ENCODE measurements at places on chromosomes 3 and 15. TPM values are rescaled to one million over a fixed set of nuclear protein-coding genes. Genes with fewer than 3 reads are reported as not detected.

Gene RASGRF1
- total RNA-seq: 0.25 TPM

Gene THPO
- total RNA-seq: not detected

Gene EBLN2
- total RNA-seq: 1.5 TPM

Gene ADAMTS9
- 45.8 TPM for total RNA-seq

Gene ZPLD1
- not detected for total RNA-seq

Gene BTLA
- not detected for total RNA-seq

Gene OGG1
- 8.0 TPM for total RNA-seq

DNA sequence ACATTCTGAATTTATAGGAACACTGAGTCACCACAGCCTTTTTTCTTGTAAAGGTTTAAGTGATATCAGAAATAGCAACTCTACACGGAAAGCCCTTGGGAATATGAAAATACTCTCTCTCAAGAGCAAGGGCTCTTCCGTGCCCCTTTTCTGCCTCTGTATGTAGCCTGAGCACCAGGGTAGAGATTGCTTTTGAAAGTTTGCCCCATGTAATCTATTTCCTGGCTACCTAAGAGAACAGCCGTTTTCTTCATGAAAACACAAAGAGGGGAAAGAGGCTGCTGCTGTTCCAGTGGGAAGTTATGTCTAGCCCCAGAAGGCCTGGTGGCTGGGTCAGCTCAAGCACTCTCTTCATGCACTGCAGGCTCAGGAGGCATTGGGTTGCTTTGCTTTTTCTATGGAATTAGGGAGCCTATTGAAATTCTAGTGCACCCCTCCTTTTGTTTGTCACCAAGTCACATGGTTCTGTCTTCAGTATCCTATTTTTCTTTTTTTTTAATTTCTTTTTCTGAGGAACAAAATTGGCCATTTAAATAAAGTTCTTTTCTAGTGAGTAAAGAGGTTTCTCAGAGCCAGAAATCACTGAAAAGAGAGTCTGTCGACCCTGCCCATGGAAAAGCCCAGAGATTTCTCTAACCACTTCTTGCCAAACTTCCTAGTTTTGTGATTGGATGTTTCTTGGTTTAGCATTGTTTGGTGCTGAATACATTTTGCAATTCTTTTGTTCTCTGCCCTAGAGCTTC lies 39.5 kb downstream of the TIGIT start:
- no peak for DNase-seq

GRCh38 chr3:182183716-182184430 lies 472.1 kb downstream of the SOX2 start:
- no peak for DNase-seq

DNA sequence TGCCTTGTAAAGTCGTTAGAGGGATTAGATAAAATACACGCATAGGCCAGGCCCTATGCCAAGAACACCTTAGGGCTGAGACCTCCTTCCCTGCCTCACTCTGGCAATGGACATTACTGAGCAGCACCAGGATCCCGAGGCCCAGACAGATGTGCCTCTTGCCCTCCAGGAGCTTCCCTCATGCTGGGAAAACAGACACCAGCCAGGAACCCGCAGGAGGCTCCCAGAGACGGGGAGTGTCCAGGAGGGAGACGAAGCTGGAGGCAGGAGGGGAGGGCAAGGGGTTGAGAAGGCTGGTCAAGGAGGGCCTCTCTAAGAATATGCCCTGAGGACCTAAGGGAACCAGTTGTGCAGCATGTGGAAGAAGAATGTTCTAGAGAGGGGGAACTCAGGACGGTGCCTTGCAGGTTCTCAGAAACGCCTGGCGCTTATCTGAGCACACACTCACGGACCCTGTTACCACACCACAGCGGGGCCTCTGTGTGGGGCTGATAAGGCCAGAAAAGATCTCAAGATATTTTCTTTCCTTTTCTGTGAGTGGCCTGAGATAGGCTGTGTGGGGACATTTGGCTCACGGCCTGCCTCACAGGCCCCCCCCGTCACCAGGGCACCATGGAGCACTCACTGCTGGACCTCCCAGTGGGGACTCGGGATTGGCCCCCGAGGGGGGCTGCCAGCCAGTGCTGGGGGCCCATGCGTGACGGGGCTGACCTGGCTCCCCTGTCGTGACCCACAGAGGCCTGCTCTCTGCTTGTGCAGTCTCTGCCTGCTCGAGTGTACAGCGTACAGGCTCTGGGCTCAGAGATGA lies 22.0 kb upstream of the CYP11A1 start:
- no peak for DNase-seq

- DNase-seq: peak; percentile 74
Measured at GRCh38 chr15:81274931-81275707, 48.8 kb downstream of the STARD5 start.

DNA sequence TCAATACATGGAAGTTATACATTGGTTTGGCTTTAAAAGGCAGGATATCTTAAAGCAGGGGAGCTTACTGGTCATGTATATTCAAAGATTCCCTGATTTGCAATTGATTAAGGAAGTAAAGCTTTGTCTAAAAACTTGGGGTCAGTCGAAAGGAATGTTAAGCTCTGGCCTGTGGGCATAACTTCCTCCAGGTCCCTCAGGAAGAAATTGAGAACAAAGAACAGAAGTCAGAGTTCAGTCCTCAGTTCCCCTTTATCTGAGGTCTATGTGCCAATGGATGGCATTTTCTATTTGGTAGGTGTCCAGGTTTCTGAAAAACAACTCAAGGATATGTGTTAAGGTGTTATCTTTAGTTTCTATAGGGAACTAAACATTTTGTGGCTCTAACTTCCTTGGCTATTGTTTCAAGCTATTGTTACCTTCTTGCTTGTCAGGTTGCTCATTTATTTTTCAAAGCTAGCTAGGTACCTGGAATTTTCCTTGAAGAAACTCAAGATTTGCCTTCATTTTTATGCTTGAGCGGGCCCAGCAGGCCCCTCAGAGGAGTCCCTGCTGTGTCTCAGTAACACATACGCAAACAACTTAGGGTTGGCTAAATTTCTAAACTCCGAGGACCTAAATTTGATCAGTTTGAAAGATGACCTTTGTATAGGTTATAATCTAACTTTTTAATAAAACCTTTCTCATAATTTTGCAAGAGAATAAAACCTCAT lies 135.0 kb upstream of the UBE2E2 start:
- no peak for DNase-seq

GRCh38 chr3:186551387-186551786 lies 7.2 kb upstream of the CRYGS start:
- DNase-seq: no peak

DNA sequence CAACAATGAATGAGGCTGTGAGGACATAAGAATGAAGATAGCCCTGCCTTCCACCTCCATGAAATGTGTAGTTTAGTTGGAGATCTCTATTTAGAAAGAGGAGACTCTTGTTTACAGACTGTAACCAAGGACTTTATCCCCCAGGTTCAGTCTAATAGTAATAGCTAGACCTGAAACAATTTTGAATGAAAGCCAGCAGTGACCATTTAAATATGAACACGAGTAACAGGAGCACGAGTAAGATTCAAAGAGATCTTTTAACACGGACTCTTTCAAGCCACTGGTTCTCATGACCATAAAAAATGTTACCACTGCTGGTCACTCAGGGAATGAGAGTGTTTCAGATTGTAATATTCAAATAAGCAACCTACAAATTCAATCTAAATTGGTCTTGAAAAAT lies 123.1 kb downstream of the FMN1 start:
- no peak for DNase-seq

GRCh38 chr3:155553780-155554179 lies 191.1 kb downstream of the PLCH1 start:
- no peak for DNase-seq

DNA sequence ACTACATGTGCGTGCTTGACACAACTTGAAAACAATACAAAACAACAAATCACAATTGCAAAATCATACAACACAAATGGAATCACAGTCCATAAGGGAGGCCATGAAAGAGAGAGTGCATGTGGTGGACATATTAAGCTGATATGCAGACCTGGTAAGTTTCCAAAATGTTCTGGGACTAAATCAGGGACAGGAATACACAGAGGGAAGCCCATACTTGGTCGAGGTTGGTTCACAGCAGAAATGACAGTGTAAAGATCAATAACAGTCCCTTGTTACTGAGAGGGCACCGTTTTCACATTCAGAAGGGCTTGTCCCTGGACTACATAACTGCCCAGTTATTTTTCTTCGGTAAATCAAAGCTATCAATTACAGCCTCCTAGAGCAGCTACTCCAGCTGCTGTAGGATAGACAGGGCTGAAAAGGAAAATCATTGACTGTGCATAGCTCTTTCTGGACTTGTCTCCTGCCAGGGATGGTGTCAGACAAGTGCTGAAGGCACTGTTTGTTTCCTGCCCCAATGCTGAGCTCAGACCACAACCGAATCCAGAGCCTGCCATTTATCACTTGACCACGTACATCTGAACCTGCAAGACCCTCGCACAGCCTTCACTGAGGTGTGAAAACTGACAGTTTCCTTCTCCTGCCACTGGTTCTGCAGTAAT lies 79.5 kb upstream of the KCNMB2 start:
- no peak for DNase-seq

DNA sequence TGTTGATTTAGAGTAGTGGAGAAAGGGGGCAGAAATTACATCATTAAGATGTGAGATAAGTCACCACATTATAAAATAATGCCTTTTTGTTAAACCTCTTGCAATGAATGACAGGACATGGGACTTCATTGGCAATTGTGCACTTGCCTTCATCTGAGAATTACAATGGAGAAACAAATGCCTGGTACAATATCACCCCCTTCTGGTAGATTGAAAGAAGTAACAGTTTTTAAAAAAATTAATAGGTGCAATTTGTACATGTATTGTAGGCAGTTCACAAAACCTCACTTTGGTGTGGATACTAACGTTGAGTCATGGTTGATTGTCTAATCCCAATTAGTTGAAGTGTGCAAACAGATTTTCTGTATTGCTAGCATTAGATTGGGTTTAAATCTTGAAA lies 4.6 kb upstream of the P2RY14 start:
- DNase-seq: no peak

GRCh38 chr3:174869448-174869847 lies 10.3 kb downstream of the NAALADL2 start:
- no peak for DNase-seq

DNA sequence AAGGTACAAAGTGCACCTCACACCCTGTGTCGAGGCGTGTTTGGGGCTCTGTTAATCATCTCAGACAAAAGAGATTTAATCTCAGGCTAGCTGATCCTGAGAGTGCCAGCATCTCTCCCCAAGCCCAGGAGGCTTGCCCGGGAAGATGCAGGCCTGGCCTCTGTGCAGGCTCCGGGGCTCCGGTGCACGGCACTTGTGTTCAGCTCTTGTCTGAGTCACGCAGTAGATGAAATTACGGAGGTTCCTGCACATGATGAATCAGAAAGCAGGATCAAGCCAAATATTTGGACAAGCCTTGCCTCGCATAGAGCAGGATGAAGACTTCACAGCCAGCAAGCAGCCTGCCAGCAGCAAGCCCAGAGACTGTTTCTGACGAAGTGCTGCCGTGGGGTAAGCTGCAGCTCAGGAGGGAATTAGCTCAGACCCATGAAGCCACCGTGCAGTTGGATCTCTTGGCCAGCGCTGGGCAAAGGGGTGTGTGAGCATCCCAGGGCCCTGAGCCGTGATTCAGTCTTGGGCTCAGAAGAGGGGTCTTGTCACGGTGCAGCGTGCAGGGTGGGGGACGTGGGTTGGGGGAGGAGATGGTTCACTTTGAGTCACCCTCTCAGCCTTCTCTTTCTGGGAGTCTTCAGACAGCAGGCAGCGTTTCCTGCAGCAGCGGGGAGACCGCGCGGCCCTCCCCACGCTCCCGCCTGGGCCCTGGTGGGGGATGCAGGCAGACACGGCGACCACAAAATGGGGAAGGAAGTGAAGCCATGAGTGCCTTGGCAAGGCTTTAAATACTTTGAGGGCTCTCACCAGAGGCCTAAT lies 89.2 kb upstream of the MEF2A start:
- peak; percentile 72 for DNase-seq

DNA sequence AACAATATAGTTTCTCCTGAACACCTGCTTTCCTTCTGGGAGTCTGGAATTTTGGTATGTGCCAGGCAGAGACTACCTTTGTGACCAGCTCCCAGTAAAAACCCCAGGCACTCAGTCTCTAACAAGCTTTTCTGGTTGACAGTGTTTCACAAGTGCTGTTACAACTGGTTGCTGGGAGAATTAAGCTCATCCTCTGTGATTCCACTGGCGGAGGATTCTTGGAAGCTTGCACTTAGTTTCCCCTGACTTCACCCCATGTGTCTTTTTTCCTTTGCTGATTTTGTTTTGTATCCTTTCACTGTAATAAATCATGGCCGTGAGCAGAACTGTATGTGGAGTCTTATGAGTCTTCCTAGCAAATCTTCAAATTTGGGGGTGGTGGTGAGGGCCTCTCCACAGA lies 5.7 kb upstream of the TAGLN3 start:
- DNase-seq: no peak

- DNase-seq: no peak
Measured at GRCh38 chr3:39065197-39065596, 13.4 kb downstream of the WDR48 start.

DNA sequence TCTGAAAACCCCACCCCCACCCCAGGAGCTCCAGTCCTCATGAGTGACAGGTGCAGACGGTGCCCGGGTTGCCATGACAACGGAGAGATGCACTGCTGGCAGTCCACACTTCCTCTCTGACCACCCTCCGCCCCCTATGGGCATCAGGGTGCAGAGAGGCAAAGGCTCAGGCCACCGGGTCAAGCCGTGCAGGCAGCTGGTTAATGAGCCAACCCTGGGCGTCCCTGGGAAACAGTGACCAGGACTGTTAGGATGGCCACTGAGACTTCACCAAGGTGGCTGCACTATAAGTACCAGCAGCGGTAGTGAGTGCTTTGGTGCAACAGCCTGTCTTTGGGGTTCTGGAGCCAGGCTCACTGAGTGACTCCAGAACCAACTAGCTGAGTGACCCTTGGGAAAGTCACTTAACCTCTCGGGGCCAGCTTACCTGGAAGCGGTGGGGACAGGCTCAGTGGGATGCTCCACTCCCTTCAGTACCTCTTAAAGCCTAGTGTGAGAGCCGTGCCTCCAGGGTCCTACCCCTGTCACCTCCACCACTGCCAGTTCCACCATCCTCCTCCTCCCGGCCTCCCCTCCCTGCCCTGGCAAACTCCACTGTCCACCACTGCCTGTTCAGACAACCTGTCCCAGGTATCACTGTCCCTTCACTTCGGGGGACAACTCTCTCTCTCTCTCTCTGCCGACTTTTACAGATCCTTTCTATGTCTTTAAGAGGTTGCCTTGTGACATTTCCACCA lies 121.0 kb upstream of the PRR20G start:
- no peak for DNase-seq

GRCh38 chr3:185153171-185153771 lies 411 bp upstream of the C3orf70 start:
- peak; percentile 34 for DNase-seq

- DNase-seq: no peak
Measured at GRCh38 chr3:126081618-126082361, 2.1 kb downstream of the SLC41A3 start.
